ENCODE measurements at places on chromosomes 6 and 20.

GRCh38 chr6:72446430-72446829, 175.4 kb upstream of the KCNQ5 start:
- no peak for DNase-seq

DNA sequence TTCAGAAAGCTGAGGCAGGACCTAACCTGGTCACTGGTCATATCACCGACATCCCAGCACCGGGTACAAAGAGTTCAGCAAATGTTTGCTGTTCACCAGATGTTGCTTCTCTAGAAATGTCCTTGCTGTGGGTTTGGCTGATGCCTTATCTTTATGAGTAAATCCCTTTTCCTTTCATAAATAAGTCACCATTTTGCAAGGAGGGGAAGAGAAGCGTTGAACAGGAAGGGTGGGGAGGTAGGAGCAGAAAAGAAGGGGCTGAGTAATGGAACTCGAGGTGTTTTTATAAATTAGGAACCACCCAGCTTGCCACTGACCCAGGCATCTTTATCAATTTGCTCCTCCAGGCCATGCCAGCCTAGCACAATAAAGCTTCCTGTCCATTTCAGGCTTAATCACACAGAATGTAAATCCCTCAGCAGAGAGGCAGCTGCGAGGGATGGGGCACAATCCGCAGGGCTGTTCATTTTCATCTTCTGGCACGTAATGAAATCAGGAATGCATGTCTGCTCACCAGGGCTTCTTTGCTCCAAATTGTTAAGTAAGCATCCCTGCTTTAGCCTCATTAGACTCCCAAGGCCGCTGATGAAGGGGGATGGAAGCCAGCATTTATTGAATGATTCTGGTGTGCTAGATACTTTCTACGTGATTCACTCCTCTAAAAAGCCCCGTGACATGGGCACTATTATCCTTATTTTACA, 371.9 kb upstream of the CHD6 start:
- no peak for DNase-seq

GRCh38 chr20:47720636-47721427, 64.4 kb downstream of the SULF2 start:
- DNase-seq, result no peak

DNA sequence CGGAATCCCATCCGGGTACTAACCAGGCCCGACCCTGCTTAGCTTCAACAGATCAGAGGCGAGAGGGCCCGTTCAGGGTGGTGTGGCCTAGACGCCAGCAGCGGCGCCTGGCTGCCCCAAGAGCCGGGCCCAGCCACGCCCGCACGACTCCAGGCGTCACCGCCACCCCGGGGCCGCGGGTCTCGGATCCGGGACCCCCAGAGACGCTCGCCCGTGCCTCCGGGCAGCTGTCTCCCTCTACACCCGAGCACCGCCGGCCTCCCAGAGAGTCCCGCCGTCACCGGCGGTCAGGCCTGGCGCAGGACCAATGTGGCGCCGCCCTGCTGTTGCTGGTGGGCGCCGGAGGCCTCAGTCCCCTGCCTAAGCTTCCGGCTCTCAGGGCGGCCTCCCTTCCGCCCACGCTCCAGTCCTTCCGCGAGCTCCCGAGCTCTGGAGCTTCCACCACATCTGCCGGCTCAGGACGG, 441.2 kb upstream of the DEFB115 start:
- DNase-seq, result no peak

DNA sequence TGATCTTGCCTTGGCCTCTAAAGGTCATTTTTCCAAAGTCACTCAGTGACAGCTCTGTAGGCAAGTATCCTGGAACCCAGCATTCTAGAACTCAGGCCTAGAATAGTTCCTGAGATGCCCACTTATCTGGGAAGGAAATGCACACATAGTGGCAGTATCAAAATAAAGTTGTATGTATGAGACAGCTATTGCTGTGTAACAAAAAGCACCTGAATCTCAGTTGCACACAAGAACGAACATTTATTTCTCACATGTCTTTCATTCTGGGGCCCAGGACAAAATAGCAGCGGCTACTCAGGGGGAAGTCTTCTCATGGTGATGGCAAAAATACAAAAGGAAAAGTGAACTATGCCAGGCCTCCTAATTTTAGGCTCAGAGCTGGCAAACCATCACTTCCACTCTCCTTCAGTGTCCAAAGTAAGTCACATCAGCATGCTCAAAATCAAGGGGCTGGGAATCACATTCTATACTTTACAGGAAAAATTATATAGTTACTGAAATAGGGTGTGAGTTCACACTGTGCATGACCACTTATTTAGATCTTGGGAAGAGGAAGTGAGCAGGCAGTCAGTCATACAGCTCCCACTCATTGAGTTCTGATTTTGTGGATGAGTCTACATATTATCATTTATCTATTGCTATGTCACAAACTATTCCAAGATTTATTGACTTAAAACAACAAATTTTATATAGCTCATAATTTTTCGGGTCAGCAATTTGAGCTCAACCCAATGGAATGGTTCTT, 133.7 kb upstream of the RIN2 start:
- DNase-seq, result no peak

DNA sequence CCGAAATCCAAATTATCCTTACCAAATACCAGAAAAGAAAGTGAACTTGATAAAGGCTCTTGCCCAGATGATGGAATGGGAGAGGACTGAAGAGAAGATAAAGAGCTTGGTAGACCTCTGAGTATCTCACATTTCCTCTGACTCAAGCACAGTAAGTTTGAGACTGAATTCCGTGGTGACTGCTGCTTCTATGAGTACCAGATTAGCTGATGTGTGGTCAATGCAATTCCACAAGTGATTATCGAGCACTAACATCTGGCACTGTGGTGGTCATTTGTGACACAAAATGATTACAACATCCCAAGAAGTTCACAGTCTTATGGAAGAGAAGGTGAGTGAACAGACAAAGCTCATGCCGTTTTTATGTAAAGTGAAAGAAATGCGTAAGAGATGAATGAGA, 2.6 kb upstream of the RPS6KA2 start:
- DNase-seq, result no peak

GRCh38 chr6:127247114-127248096, 19.3 kb upstream of the RNF146 start:
- no peak for DNase-seq

GRCh38 chr20:59375541-59375940, 75.1 kb downstream of the EDN3 start:
- no peak for DNase-seq

DNA sequence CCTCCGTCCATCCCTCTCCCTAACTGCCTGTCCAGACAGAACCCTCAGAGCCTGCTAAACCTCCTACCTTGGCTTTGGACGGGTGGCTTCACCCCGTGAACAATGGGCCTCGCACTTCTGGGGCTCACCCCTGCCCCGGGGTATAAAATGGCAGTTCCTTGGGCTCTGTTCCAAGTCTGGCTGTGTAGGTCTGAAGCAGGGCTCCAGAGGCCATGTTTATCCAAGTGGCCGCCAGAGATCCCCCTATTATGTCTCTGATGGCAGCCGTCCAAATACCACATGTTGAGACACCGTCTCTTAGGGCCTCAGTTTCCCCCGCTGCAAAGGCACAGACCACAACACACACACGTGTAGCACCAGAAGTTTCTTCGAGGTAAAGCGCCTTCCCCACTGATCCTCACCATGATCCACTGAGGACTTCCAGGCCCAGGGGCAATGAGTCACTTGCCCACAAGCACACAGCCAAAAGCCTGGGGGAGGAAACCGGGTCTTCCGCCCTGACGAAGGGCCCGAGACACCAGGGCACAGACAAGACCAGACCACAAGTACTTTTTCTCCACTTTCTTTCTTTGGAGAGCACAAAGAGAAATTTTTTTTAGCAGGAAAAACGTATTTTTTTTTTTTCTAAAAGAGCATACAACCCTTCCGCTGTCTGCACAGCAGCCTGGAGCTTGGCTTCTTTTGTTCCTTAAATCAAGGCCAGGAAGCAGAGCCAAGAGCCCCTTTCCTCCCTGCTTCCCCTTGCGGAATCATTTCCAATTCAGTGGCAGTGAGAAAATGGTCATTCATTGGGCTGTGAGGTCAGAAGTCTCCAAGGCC, 11.8 kb downstream of the CPNE5 start:
- DNase-seq, result peak; percentile 18

DNA sequence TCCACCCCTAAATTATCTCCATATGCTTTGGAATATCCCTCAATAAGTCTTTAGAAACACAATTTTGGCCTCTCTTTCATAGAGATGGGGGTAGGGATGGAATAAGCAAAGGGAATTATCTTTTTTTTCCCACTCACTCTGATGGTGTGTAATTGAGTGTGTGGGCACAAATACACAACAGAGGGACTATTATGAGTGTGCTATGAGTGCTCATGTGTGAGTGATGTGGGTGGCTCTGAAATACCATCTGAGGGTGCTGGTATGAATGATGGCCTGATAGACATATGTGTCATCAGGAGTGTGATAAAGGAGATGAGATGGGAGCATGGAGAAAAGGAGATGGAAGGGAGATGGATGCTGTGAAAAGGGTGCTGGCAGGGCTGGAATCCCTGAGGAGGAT, 35.6 kb downstream of the GSS start:
- peak; percentile 5 for DNase-seq

DNA sequence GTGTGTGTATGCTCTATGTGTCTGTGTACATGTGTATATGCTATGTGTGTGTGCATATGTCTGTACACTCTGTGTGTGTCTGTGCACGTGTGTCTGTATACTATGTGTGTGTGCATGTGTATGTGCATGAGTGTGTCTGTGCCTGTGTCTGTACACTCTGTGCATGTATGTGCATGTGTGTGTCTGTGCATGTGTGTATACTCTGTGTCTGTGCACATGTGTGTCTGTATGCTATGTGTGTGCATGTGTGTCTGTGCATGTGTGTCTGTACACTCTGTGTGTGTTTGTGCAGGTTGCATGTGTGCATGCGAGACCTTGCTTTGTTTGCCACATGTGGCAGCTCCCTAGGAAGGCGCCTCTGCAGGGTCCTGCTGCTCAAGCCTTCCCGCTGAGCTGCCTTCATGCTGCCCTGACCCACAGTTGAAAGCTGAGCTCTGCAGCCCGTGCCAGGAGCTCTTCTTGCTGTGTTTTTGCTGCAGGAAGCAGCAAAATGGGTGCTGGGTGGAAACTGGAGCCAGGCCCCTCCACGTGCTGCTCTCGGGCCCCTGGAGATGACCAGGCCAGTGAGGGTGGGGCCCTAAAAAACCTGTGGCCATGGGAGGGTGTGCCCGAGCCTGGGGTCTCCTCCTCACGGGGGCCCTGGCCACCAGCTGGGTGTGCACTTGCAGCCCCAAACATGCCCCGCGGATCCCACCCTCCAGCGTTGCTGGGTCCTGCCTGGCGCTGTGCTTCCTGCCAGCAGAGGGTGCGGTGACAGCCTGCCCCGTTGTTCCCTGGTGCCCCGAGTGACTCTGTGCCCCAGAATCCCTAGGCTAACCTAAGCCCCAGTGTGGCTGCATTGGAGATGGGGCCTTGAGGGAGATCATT, 109.1 kb downstream of the DACT2 start:
- DNase-seq, result no peak

GRCh38 chr6:124190256-124190655, 386.6 kb downstream of the NKAIN2 start:
- no peak for DNase-seq

DNA sequence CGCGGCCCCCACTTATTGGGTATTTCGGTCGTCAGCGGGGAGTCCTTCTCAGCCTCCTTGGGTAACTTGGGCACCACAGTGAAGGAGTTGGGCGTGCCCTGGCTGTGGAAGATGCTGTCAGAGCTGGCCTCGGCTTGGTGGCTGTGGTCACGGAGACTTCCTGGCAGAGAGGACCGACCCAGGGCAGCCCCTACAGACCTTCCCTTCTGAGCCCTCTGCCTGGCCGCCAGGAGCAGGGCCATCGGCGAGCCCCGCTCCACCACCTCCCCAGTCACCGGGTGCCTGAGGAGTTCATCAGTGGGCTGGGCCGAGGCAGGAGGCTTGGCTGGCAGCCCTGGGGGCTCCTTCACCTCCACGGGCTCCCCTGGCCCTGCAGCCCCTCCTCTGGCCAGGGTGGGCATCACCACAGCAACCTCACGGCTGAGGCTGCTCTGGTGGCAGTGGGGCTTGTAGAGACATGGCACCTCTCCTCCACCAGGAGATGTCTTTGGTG, 37.2 kb downstream of the C6orf132 start:
- no peak for DNase-seq

- DNase-seq, result no peak
Observed at GRCh38 chr6:142530566-142530965, 228.8 kb downstream of the ADGRG6 start.

DNA sequence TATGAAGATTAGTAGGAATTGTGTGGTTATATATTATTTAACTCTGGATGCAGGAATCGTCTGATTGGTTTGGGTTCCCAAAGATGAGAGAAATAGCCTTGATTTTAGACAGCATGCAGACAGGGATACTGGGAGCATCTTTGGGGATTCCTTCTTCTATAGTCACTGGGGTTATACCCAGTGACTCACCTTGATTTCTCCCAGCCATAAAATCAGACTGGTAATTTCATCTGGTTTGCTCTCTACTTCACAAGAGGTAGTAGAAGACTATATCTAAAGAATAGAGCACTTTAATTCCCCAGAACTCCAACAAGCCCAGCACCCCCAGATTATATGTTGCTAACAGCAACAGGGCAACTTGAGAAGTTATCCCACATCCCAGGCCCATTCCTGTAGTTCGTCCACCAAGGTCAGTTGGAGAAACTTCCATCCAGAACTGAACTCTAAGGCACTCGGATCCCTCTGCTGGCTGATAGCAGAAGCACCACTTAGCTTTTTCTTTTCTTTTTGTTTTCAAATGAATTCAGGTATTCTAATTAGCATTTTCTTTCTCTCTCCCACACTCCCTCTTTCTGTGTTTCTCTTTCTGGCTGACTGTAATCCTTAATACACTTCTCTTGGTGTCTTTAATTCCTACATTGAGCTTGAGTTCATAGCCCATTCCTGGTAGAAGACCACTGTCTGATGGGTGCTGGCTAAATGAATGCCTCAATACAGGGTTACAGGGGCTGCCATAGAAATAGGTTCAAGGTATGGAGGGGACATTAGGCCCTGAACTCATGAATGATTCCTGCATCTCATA, 20.4 kb upstream of the EFHC1 start:
- DNase-seq, result no peak

DNA sequence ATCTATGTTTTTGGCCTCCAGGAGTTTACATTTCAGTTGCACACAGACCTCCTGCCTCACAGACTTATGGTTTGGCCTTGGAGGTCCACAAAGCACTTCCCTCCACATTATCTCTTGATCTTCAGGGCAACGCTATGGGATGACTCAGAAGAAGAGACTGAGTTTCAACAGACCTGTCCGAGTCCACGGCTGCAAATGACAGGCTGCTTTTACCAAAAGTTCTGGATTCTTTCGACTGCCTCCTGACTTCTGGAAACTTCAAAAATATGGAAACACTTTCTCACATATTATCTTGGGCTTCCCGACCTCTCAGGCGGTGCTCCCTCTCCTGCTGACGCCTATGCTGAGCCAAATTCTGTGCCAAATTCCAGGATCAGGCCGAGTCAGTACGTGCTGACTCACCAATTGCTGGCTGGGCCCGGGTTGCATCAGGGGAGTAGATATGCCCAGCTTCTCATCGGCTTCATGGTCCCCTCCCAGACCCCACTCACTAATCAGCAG, 190.2 kb downstream of the BMP7 start:
- no peak for DNase-seq

GRCh38 chr6:119186490-119186889, 108.0 kb upstream of the FAM184A start:
- no peak for DNase-seq

GRCh38 chr6:138546733-138547185, 47.5 kb upstream of the NHSL1 start:
- DNase-seq, result peak; percentile 55

Measured in activated CD4-positive, alpha-beta T cell treated with anti-CD3 and anti-CD28 coated beads, Interleukin-2, Interleukin-4, amounts not matched to agents 100 ng/mL and 50 ng/mL, durations not matched to agents 16 hours and 8 hours (primary cell).